Kasumi-1 (cell line): ENCODE measurements at places on chromosomes 16 and 17.

DNA sequence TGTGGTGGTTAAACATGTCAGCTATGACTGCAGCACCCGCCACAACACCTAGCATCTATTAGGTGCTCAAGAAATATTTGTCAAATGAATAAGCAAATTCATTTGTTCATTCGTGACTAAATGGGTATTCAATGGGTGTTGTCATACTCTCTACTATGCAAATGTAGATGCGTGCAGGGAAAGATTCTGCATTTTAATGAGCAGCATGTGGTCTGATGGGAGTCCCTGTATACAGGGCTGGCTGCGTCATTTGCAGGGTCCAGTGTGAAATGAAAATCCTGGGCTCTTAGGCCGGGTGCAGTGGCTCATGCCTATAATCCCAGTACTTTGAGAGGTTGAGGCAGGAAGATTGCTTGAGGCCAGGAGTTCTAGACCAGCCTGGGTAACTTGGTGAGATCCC is 97.5 kb downstream of the CACNG3 start:
- no peak for DNase-seq

GRCh38 chr17:18981642-18982424 is 22.7 kb downstream of the FAM83G start:
- DNase-seq: no peak

GRCh38 chr16:84868328-84868727 is 48.5 kb downstream of the CRISPLD2 start:
- DNase-seq: no peak

DNA sequence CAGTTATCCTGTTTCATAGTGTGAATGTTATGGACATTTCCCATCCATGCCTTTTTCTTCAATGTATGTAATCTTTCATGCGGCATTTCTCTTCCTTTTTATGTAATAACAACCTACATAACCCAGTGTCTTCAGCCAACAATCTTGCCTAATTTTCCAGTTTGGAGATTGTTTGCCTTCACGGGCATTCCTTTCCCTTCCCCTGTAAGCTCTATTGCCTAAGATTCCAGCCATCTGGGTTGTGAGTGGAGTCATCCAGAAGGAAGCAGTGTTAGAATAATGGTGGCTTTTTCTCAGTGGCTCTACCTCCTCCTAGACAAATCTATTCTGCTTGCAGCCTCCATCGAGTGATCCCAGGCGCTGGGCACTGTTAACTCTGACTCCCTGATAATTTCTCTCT is 22.3 kb downstream of the SYCE1L start:
- no peak for DNase-seq

DNA sequence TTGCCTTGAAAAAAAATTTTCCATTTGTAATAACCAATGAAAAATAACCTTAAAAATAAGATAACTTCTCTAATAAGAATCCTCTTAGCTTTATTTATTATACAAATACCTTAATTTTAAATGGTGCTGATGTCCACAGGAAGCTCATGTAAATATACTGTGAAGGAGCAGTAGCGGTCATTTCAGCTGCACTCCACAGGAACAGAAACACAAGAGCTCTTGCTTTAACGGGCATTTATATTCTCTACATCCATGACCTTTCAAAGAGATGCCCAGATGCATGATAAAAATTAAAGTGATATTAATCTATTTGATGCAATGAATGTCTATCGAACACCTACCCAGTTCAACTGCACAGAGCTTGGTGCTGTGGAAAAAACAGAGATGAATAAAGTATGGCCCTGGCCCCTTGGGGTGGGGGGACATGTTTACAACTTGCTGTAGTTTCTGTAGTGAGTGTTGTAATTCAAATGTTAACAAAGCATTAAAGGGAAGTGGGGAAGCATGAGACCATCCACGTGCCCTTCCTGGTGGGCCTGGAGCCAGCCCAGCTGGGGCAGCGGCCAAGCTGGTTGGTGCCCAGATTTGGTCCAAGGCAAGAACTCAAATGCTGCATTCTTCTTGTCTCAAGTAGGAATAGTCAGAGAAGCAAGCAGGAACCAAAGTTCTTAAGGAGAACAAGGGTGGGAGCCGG is 47.9 kb downstream of the IQCK start:
- DNase-seq: no peak

- no peak for DNase-seq
Measured at GRCh38 chr16:24973809-24974461, 41.2 kb downstream of the ARHGAP17 start.

- no peak for DNase-seq
Measured at GRCh38 chr16:84340325-84341040, 27.9 kb upstream of the ATP2C2 start.

DNA sequence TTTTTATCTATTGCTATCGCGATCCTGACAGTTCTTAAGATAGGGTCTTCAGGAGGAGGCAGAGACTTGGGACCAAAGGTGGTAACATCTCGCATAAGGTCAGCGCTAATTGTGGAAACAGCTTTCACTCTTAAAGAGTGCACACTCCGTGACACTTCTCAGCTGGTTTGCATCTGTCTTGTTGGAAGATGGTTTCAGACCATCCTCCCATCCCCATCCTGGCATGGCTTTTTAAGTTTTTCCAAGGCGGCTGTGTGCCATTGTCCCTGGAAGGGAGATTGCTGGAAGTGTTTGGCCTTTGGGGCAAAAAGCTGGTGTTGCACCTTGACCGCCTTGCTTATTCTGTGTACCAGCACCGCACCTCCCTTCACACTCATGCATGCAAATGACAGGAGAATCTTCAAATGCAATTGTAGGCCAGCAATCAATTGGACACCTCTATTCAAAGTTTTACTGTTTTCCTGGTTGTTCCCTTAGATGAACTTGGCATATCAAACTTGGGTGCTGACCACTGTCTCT is 1.5 kb downstream of the SOCS7 start:
- no peak for DNase-seq
